ENCODE measurements at places on chromosomes 2 and 18.

DNA sequence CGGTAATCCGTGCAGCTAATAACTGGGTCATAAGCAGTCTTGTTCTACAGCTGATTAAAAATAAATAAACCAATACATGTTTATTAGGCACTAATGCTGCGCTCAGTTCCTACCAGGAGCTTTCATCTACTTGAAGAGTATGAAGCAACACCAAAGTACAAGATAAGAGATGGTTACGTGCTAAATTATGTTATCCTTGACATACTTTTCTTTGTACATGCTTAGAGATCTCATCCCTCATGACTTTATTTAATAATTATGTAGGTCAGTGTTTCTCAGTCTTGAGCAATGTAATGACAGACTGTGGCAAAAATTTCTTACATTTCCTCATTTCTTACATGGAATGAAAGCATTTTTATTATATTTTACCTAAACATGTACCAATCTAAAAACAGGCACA lies 54.6 kb upstream of the COBLL1 start:
- no peak for DNase-seq

- DNase-seq, result no peak
These were observed 462.7 kb upstream of the CDH20 start for GRCh38 chr18:60870261-60871153.

- no peak for DNase-seq
These were observed 84.6 kb downstream of the FAM210A start for GRCh38 chr18:13641551-13642439.

- no peak for DNase-seq
These were observed 26.6 kb upstream of the DPP4 start for GRCh38 chr2:162100579-162100978.

DNA sequence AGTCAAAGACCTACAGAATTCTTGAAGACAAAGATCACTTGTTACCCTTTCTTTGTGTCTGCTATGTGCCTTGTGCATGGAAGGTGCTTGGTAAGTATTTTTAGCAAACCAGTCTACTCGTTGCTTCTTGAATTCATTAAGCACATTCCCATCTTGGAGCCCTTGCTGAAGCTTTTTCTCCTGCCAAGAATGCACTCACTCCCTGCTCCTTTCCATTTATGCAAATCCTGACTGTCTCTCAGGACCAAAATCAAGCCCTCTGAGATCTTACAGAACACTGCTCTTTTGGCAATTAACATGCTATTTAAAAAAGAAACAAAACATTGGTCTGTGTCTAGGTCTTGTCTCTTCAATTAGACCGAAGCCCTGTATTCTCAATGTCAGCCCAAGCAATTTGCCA lies 75.8 kb downstream of the CLHC1 start:
- no peak for DNase-seq
